ENCODE measurements at places on chromosomes 12 and 14.

DNA sequence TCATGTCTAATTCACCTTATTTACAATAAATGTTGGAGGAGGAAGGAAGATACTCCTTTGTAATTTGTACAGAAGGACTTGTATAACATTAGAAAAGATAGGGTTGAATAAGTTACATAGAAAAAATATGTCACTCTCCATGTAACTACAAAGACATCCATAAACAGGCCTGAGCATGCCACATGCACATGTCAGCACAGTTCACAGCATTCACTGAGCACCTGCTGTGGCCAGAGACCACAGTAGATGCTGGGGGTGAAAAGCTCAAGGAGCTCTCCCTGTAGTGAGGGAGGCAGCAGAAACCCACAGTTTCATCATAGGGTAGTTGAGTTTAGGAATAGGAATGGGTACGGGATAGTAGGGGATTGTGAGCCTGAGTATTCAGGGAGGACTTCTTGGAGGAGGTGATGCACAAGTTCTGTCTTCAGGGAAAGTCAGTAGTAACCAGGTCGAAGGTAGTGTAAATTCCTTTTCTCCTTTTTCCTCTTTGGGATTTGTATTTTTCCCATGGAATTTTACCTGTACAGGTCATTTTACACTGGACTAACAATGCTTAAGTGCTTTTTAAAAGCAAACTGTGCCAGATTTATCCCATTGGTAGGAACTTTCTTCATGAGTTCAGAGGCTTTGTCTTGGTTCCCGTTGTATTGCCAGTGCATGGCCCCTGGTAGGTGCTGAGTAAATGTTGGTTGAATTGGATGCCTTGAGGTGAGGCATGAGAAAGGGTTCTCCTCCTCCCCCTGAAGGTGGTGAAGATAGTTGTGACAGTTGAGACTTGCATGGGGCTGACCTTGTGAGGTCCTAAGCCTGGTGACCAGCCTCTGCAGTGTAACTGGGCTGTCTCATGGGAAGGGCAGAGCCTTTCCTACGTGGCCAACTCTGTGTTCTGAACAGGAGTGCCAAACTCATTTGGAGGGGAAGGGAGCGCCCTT lies 20.2 kb downstream of the PRKCH start:
- no peak for DNase-seq

GRCh38 chr14:34582117-34582680 lies 42.7 kb upstream of the EAPP start:
- peak; percentile 1 for DNase-seq

DNA sequence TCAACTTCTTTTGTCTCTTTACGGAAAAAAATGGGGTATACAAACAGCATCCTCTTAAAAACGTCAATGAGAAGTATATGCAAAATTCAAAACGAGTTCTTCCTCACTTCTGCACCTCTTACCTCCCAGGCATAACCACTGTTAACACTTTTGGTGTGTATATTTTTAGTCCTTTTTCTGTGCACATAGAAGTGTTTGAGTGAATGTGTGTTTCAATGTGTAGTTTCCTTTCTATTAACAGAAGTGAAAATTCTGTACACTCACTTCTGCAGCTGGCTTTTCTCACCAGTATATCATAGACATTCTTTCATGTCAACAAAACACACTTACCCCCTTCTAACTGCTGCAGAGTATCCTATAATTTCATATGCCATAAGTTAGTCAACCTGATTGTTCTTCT lies 5.4 kb downstream of the UBR7 start:
- DNase-seq = no peak

DNA sequence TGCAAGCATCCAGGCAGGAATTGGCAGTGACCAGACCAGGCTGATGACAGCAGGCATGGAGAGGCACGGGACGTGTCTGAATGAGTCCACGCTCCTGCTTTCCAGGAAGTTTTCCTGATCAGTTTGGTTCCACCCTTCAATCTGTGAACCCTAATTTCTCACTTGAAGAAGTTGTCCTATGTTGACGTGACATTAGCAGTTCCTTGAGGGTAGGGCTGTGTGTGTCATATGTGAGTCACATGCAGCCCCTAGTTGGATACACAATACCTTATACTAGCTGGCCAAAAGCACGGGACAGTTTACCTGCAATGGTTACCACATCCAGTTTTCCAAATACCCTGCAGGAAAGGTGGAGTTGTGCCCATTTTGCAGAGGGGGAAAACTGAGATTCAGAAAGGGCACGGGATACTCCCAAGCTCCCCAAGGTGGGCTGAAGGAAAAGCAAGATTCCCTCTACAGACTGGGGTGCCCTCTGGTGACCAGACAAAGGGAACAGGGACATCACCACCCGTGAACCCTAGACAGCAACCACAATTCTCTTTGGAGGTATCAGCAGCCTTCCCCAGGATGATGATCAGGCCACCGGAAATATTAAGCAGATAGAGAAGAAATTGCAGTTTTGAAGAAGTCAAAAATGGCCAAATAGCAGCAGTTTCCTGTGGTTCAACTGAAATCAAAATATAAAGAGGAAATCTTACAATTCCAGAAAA lies 194.5 kb downstream of the PHETA1 start:
- DNase-seq = no peak

- no peak for DNase-seq
Measured at GRCh38 chr12:65960820-65961189, 136.5 kb downstream of the HMGA2 start.

GRCh38 chr12:42326541-42327226 lies 717 bp downstream of the PPHLN1 start:
- no peak for DNase-seq

- DNase-seq = peak; percentile 88
Measured at GRCh38 chr12:109428037-109428629, 49.0 kb downstream of the KCTD10 start.

DNA sequence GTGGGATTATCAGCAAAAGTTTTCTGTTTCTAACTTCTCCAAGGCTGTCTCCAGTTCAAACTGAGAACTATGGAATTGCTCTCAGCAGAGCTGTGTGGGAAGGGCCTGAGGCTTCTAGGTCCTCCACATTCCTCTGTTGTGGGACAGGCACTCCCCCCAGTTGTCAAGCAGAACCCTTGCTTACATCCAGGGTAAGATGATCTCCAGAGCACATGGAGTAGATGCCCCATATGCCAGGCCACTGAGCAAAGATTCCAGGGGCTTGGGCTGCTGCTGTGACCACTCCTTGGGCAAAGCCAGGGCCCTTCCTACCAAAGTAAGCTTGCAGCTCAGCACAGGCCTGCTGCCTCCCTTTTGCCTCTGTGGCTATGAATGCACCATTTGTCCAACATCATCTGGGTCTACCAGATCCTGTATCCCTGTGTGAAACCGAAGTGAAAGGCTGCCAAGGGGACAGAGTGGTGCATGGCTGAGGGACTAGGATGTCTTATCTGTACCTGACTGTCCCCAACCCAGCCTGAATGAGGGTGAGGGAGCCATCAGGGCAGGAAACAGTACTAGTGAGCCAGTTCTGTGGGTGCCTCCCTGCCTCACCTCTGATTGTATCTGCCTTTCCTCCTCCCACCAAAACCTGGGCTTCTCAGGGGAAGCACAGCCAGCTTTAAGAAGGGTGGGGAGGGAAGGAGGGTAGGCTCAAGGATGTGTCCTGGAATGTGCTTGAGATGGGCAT lies 13.1 kb upstream of the ESPL1 start:
- peak; percentile 13 for DNase-seq

DNA sequence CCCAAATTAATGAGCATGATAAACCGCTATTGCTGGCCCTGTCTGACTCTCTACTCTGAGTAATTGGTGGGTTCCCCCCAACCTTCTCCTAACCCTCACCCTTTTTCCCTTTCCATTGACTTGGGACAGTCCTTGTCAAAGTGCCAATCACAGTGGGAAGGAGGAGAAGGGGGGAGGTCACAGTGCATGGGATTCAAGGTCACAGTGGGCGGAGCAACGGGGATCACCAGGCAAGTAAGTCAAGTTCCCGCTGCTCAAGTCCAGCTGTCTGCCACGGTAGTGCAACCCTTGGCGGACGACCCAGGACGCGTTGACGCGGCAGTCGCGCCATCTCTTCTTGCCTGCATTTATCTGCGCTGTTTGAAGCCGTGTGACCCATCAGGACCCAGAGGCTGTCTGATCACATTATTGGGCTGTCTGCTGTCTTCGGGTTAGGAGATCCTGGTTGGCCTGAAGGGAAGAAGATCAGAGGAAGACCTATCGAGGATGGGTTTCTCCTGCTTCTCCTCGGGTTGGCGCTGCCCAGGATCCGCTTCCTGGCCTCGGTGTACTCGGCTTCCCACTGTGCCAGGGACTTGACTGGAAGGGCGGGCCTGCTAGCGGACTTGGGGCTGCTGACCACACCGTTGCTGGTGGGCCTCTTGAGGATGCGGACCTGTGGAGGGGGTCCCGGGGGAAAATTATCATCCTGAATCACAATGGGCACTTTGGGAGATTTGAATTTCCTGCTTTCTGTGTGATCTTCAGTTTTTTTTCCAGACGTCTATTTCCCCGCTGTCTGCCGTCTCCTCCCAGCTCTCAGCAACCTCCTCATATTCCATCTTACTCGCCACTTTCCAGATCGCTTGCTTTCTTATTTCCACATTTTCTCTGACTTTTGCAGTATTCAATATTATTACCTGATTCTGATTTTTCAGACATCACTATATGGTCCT lies 3.1 kb upstream of the MDM2 start:
- peak; percentile 42 for DNase-seq

DNA sequence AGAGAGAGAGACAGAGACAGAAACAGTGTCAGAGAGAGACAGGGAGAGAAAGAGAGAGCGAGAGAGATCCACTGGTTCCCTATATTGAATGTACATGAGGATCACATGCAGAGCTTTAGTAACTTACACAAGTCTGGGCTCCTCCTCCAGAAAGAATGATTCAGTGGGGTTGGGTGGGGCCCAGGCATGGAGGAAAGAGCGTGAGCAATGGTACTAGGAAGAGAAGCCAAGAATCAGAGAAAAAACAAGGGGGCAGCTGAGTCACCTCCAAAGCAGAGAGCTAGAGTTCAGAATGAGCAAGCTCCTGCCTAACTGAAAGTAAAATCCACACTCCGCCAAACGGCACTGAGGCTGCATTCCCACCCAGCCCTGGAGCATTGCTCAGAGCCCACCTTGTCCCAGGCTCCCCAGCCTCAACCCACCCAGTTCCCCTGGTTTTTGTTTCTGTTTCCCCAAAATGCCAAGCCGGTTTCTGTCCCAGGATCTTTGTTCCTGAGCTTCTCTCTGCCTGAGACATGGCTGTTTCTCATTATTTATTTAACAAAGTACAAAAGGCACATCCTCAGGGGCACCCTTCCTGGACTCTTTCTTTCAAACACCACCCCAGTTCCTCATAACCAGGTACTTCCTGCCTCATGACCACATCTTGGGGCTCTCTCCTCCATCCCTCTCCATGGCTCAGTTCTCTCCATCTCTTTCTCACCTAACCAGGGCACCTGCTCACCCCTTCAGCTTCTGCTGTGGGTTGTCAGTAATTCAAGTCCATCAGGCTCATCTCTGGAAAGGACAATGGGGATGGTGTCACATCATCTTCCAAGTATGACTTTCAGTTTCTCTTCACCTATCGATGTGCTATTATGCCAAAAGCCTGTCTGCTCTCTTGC lies 670.3 kb upstream of the TBX3 start:
- DNase-seq = peak; percentile 43

DNA sequence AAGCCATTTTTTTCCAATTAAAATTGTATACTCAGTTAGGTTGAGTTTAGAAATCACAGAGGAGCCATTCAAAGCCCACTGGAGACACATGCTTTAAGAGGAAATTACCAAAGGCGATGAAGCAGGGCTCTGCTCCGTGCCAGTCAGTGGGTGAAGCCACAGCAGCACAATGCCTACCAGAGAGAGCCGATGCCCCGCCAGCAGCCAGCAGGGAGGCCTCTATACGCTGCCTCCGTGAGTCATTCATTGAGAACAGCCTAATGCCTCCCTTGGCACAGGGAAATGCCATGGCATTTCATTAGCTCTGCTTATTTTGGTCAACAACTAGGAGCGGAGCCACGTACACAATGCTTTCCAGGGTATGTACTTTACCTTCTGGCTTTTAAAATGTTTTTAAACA lies 197.8 kb upstream of the FRMD6 start:
- DNase-seq = no peak

DNA sequence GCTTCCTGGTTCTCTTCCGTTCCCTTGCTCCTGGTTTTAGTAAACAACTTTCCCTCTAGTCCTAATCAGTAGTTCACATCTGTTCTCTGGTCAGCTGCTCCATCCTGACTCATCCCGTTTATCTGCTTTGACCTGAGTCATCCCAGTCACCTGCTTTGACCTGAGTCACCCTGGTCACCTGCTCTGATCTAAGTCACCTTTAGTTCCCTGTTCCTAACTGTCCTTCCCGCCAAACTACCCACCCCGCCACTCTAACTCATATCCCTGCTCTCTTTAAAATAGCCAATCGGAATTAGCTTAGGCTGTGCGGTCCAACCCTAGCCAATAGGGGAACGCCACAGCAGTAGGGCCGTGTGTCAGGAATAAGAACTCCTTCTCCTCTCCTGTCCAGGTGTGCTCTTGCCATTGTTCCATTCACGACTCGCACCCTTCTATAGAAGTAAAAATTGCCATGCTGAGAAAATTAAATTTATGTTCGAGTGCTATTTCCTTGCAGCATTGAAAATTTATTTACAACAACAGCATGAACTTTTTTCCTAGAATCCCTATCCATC lies 3.1 kb upstream of the ANKRD33 start:
- peak; percentile 33 for DNase-seq

DNA sequence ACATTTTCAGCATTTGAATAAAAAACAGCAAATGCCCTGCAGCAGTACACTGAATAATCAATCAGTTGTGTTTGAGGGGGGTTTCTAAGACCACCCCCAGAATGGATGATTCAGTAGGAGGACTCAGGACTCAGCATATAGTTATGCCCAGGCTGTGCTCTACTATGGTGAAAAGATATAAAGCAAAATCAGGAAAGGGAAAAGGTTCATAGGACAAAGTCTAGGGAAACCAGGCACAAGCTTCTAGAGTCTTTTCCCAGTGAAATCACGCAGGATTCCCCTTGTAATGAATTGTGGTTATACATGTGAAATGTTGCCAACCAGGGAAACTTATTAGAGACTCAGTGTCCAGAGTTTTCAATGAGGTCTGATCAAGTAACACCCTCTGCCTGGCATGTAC lies 25.0 kb upstream of the SLC17A8 start:
- no peak for DNase-seq

- no peak for DNase-seq
Measured at GRCh38 chr12:117100251-117100650, 1.0 kb upstream of the TESC start.

DNA sequence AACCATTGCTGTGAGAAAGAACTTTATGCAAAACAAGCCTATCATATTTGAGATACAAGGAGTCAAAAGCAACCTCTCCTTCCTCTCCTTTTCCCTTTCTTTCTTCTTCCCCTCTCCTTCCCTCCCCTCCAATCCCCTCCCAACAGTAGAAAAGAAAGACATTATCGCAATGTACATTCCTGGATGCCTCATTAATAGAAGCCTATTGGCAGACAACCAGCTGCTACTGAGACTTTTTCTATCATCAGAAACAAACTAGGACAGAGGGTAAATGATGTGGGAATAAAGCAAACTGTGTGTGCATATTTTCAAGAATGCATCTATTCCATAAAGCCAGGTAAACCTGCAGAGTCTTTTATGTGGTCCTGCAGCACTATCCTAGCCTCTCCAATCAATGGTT lies 237.2 kb downstream of the ITPR2 start:
- DNase-seq = no peak

DNA sequence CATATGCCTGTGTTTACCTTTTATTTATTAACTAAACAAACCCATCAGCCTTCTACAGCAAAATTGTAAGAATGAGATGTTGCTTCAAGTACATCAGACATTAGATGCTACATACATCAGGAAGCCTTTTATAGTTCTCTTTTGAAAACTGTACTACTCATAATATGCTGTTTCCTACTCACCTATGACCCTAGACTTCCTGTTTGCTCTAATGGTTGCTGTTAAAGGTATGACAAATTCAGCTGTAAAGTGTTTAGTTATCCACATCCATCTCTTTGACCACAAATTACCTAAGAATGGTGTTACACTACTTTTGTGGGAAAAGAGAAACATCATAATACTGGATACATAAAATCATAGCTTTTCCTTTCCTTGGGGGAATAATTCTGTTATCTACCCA lies 220.0 kb downstream of the RAD51B start:
- DNase-seq = no peak

All from mucosa of descending colon (tissue), 3 donors.